ENCODE measurements at places on chromosomes 11 and 22. TPM values are rescaled to one million over a fixed set of nuclear protein-coding genes. Genes with fewer than 3 reads are reported as not detected.

- H3K27me3 ChIP-seq, result no peaks in the 10 kb centered on the region
- H3K36me3 ChIP-seq, result no peaks in the 10 kb centered on the region
- peaks cover 6% of the 10 kb centered on the region for H3K4me1 ChIP-seq
- no peak for DNase-seq
These were observed 4.3 kb upstream of the PATZ1 start for GRCh38 chr22:31350410-31350863.

- no peak for DNase-seq
- H3K27ac ChIP-seq, result no peak overlapping the region
- H3K27me3 ChIP-seq, result no peaks in the 10 kb centered on the region
- no peaks in the 10 kb centered on the region for H3K36me3 ChIP-seq
- H3K4me3 ChIP-seq, result no peak overlapping the region
These were observed 61.4 kb upstream of the GNAZ start for GRCh38 chr22:23008896-23009295.

GRCh38 chr11:103167166-103167565, 57.9 kb downstream of the DYNC2H1 start:
- H3K4me1 ChIP-seq, result no peaks in the 10 kb centered on the region
- H3K27ac ChIP-seq, result no peak overlapping the region
- H3K4me3 ChIP-seq, result no peak overlapping the region
- peaks cover 6% of the 10 kb centered on the region for H3K36me3 ChIP-seq

DNA sequence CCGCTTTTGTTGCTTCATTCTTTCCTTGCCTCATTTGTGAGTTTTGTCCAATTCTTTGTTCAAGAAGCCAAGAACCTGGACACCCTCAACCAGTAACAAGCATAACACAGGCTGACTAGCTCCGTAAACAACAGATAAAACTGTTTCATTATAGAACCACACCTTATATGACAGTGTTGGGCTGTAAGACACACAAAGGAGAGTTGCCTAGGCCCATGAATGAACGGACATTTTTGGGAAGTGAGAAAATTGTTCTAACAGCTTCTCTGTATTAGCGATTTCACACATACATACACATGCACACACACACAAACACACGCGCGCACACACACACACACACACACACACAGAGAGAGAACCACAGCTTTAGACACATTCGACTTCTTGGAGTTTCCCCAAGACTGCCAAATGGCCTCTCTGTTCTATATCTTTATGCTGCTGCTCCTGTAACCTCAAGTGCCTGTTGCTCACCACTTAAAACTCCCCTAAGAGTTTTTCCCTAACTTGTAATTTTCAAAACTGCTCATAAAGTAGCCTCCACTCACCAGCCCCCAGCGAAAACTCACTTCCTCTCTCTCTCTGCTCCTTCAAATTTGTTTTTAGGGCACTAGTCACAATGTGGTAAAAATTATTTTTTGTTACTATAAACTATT, 35.9 kb downstream of the CTSC start:
- H3K36me3 ChIP-seq, result no peaks in the 10 kb centered on the region
- no peaks in the 10 kb centered on the region for H3K27me3 ChIP-seq
- no peaks in the 10 kb centered on the region for H3K4me1 ChIP-seq

GRCh38 chr11:132024587-132025295, 654.3 kb downstream of the NTM start:
- H3K27me3 ChIP-seq, result no peaks in the 10 kb centered on the region
- H3K36me3 ChIP-seq, result no peaks in the 10 kb centered on the region
- H3K27ac ChIP-seq, result no peak overlapping the region
- no peak overlapping the region for H3K4me3 ChIP-seq
- no peak for DNase-seq

DNA sequence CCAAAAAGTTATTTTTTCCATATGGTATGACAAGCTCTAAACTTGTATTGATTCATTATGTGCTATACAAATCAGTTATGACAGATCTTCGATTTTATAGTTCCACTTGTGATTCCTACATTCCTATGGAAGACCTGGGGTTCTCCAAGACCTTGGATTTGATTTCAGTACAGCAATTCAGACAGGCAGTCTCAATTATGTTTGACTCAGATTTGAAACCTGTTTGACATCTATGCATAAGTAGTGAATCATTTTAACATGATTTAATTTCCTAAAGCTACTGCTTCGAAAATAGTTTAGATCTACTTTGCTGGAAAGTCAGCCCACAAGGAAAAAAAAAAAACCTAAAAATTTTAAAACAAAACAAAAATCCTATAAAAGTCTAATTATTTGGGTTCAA, 820.4 kb downstream of the LUZP2 start:
- no peak for DNase-seq
- no peaks in the 10 kb centered on the region for H3K27me3 ChIP-seq
- no peaks in the 10 kb centered on the region for H3K36me3 ChIP-seq
- no peak overlapping the region for H3K4me3 ChIP-seq

DNA sequence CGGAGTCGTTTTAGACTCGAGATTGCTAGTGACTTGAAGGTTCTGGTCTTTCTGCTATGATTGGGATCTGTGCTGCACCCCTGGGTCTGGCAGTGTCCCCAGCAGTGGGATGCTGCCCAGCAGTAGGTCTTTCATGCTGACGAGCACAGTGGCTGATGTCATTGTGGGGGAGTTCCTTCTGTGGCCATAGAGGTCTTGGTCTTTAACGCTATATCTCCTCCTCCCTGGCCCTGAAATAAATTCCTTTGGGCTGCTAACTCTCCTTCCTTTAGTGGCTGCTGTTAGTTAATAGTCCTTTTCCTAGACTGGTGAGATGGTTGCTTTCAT, 136.3 kb downstream of the TEAD1 start:
- H3K4me1 ChIP-seq, result peaks cover 10% of the 10 kb centered on the region
- no peaks in the 10 kb centered on the region for H3K27me3 ChIP-seq
- H3K36me3 ChIP-seq, result no peaks in the 10 kb centered on the region
- no peak overlapping the region for H3K4me3 ChIP-seq
- DNase-seq, result no peak
- H3K27ac ChIP-seq, result no peak overlapping the region

DNA sequence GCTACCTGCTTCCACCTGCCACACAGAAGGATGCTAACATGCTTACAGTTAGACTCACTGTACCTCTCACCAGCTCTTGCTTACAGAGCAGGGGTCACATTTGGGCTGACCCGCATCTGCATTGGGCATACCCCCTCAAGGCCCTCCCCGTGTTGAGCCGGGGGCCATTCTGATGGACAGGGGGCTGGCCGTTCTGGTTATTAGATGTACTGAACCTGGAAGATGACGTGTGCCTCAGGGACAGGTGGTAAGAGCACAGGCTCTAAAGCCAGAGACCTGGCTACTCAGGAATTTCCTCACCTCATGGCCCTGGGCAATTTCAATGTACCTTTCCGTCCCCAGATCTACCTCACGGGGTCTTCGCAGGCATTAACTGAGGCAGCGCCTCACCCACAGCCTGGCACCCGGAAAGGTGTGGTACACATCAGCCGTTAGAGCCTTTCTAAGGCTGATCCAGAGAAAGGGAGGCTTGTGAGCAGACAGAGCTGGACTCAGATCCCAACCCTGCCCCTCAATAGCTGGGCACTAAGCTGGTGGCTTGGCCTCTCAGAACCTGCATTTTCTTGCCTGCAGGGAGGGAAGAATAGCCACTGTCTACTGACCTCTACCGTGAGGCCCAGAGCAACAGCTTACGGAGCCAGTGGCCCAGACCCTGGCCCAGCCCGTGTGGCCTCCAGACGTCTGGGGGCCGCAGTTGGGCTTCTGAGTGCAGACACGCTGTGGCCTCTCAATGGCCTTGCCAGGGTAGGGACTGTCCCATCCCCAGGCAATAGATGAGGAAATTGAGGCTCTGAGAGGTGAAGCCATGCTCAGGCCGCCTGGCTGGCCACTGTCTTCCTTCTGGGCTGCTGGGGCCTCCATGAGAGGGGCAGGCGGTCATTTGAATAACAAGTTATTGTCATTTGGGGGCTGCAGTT, 100.6 kb downstream of the MORC2 start:
- no peak overlapping the region for H3K27ac ChIP-seq
- H3K4me3 ChIP-seq, result no peak overlapping the region
- no peak for DNase-seq
- H3K27me3 ChIP-seq, result no peaks in the 10 kb centered on the region
- H3K4me1 ChIP-seq, result no peaks in the 10 kb centered on the region
- no peaks in the 10 kb centered on the region for H3K36me3 ChIP-seq

- no peaks in the 10 kb centered on the region for H3K27me3 ChIP-seq
- no peak overlapping the region for H3K4me3 ChIP-seq
- H3K27ac ChIP-seq, result no peak overlapping the region
- DNase-seq, result no peak
- H3K36me3 ChIP-seq, result no peaks in the 10 kb centered on the region
These were observed 41.6 kb upstream of the H19 start for GRCh38 chr11:2039198-2039759.

DNA sequence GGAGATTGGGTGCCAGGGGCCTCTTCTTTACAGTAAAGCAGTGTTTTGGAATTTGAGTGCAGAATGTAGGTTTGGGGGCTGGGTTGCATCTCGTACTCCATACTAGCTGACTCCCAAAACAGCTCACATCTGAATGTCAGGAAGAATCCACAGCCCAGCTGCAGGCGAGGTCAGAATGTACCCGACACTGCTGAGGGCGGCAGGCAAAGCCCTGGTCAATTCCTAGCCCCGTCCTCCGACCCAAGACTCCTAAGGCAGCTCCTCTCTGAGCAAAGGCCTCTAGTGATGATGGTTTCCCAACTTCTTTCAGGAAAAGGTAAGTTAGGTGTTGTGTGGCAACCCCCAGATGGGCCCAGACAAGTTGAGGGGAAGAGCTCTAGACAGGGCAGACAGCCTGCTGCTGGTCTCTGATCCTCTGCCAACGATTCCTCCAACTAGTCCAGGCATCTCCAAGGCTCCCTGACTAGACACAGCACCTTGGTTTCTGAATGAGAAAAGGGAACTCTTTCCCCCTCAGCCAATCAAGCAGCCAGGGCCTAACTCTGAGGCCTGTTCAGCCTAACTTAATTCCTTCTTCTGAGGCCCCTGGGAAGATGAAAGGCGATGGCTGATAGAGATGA, 8.6 kb downstream of the LARGE2 start:
- no peaks in the 10 kb centered on the region for H3K27me3 ChIP-seq
- DNase-seq, result no peak
- H3K4me1 ChIP-seq, result no peaks in the 10 kb centered on the region

DNA sequence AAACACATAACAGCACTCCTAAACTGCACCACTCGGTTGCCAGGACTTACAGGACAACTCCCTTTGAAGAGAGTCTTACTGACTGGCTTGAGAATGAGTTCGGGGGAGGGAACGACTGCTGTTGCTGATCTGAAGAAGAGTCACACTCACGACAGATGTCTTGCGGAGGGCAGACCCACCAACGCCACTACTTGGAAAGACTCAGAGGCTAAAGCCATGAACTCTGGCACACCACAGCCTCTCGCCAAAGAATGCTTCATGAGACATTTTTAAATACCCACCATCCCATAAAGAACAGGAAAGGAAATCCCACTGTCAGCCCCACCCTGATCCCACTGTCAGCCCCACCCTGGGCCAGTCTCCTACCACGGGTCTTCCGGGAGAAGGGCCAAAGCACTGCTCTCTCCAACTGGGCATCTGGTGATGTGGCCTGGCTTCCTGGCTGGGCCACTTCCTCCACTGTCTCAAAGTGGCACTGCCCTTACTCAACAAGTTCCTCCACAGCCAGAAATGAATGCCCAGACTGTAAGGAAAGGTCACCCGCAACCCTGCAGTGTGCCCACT, 73.6 kb downstream of the MICAL3 start:
- H3K36me3 ChIP-seq, result no peaks in the 10 kb centered on the region
- H3K4me3 ChIP-seq, result no peak overlapping the region
- H3K27me3 ChIP-seq, result no peaks in the 10 kb centered on the region
- H3K27ac ChIP-seq, result no peak overlapping the region
- H3K4me1 ChIP-seq, result peaks cover 26% of the 10 kb centered on the region

- H3K4me3 ChIP-seq, result no peak overlapping the region
- no peaks in the 10 kb centered on the region for H3K36me3 ChIP-seq
- peaks cover 96% of the 10 kb centered on the region for H3K4me1 ChIP-seq
- H3K27me3 ChIP-seq, result no peaks in the 10 kb centered on the region
- peak overlapping the region; percentile 85 for H3K27ac ChIP-seq
- DNase-seq, result no peak
These were observed 32.0 kb downstream of the POU2AF3 start for GRCh38 chr11:111330234-111330893.

DNA sequence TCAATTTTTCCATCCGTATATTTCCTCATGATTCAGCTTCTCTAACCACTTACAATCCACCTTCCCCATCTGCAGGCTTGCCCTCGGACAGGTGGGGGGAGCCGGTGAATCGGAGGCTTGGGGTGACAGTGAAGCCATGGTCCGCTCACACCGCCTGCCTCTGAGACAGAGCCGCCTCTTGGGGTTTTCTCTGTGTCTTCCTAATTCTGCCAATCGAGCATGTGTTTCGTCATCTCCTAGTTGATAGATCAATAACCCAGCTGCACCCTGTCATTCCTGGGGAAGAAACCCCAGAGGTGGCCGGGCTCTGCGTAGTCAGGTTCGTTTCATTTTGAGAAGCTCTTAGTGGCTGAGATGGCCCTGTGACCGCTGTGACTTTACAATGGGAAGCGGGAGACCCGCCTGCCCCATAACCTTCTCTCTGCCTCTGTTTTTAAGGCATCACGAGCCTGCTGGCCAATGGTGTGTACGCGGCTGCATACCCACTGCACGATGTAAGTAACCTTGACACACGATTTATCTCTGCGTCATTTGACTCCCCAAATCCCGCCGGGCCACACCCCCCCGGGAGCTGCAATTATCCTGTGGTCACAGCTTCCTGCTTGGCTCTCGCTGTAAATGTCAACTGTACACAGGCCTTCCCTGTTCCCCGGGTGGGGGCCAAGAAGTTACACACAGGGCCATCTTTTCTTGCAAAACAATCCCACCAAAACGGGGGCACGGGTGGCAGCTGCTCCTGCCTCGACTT, 33.3 kb downstream of the ANO1 start:
- H3K27me3 ChIP-seq, result no peaks in the 10 kb centered on the region
- no peak overlapping the region for H3K4me3 ChIP-seq
- peak overlapping the region; percentile 25 for H3K27ac ChIP-seq
- DNase-seq, result no peak
- peaks cover 45% of the 10 kb centered on the region for H3K36me3 ChIP-seq
- H3K4me1 ChIP-seq, result peaks cover 10% of the 10 kb centered on the region

DNA sequence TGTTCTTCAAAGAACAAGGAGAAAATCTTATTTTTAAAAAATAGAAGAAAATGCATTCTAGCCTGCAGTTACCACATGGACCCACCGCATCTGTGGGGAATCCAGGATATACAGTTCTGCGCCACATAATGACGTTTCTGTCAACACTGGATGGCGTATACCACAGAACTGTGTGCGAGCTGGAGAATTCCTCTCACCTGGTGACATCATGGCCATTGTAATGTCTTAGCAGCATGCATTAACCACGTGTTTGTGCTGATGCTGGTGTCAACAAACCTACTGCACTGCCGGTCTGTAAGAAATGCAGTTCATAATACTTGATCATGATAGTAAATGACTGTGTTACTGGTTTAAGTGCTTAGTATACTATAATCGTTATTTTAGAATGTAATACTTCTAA, 174.7 kb downstream of the TBC1D22A start:
- H3K27ac ChIP-seq, result no peak overlapping the region
- H3K36me3 ChIP-seq, result no peaks in the 10 kb centered on the region
- H3K4me1 ChIP-seq, result no peaks in the 10 kb centered on the region
- DNase-seq, result no peak
- H3K27me3 ChIP-seq, result no peaks in the 10 kb centered on the region

Gene INS
- total RNA-seq, result not detected

Gene PKNOX2
- total RNA-seq, result 9.2 TPM

Gene C1QTNF4
- total RNA-seq, result 2.0 TPM

Gene HPS4
- total RNA-seq, result 27.8 TPM

Gene C11orf65
- total RNA-seq, result not detected

Gene PUS3
- 1.6 TPM for total RNA-seq

Gene DCHS1
- total RNA-seq, result 73.5 TPM

Gene MRPL21
- 11.0 TPM for total RNA-seq

Gene SNRPD3
- total RNA-seq, result 153 TPM

Gene KCNJ1
- total RNA-seq, result 1.1 TPM

Measured in thoracic aorta (tissue), 2 donors.